ENCODE measurements at places on chromosomes 6 and 20.

DNA sequence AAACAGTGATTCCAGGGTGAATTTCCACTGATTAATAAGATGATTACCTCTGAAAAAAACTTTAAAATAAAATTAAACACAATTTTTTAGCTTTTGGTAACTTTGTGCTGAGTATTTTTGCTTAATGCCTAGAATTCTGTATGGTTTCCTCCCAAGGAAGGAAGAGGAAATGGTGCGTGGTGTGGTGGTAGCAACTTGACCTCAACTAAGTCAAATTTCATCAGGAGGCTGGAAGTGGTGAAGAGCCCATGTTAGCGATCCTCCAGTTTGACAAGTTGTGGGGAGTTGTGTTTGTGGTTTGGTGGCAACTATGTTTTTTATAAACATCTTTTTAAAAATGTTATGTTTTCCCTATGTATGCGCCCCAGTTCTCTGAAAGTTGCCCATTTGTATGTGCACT, 5.0 kb upstream of the RTF2 start:
- DNase-seq: no peak

DNA sequence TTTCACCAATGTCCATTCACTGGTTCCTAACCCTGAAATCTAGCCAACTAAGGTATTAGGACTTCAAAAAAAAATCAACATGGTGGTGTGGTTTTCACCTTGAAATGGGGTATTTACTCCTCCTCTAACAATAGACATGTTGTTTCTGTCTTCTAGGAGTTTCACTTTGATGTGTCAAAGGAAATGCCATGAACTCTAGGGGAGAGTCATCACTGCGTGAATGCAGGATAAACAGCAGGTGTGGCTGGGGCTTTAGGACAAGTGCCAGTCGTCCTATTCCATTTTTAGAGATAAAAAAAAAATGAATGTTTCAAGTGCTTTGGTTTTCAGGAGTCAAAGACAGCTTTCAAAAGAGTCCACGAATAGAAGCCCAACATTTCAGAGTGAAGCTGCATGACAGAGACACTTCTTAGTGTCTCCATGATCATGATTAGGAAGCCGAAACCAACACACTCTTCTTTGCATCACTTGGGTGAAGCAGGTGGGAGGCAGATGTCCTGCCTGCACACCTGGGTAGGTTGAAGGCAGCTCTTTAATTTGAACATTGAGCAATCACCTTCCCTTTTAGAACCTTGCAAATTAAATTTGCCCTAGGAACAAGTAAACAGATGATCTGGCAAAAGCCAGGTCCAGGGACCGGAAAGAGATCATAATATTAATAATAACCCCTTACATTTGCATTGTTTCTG, 328.5 kb upstream of the PRDM1 start:
- no peak for DNase-seq

GRCh38 chr20:21028921-21029320, 77.2 kb downstream of the LINC00237 start:
- no peak for DNase-seq

DNA sequence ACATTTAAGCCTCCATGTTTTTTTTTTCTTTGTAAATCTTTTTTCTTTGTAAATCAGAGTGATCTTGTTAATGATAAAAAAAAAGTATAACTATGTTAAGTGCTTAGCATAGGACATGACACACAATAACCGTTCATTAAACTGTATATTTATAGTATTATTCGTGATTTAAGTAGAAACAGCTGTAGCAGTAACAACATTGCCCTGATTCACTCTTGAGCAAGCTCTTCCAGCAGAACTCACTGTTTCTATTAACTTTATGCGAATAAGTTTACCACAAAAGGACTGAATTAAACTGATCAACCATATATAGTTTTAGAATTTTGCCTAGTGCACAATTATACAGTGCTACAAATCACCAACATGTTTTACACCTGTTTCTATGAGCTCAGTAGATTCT, 1338.0 kb upstream of the EYS start:
- DNase-seq: no peak

DNA sequence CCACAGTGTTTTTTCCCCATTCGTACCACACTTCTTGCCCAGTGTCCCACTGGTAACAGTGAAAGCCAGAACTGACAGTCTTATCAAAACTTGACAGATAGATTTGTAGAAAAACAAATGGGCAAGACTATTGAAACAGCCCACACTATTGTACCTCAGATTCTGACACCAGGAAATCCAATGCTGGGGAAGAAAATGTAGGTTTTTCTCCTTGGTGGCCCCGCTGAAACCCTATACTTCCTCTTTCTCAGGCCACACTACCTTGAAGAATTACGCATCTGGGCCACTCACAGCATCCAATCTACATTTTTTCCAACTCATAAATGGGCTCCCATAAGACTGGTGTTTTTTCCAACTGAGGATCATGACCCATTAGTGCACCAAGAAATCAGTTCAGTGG, 90.9 kb upstream of the HDDC2 start:
- no peak for DNase-seq

- DNase-seq: no peak
Measured at GRCh38 chr20:59032713-59033059, 551 bp upstream of the ATP5F1E start.

- no peak for DNase-seq
Measured at GRCh38 chr6:125111219-125111983, 42.2 kb upstream of the TPD52L1 start.

DNA sequence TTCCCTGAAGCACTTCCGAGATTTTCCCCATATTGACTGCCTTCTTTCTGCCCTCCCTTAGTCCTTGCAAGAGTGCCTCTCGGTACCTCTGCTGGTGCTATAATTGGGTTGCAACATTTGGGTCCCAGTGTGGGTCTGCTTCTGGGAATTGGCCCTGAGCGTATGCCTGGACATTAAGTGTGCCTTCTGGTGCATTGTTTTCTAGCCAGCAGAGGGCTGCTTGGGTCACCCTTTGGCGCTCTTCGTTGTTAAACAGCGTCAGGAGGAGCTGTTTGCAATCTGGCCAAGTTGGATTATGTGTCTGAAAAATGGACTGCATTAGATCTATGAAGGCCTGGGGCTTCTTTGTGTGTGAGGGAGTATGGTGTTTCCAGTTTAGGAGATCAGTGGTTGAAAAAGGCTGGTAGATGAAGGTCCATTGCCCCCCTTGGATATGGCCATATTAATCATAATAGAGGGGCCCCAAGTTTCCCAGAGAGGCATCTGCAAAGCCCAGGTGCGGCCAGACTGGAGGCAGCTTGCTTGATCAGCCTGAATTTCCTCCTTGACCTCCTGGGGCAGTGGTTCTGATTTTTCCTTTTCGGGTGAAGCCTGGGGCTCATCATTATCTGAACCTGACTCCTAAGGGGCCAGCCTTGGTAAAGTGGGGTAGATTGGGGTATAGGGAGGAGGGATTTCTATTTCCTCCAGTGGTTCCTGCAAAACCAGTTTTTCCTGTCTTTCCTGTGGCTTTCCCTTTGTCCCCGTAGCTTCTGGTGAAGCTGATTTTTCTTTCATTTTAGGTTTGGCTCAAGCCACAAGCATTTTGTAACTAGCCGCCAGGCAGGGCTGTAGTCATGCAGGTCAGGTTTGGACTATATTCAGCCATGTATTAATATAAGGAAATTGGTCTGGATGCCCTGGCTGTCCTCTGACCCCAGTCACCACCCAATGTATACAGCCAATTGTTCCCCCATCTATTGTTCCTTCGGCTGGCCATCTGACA, 85.4 kb upstream of the GPR6 start:
- DNase-seq: no peak

DNA sequence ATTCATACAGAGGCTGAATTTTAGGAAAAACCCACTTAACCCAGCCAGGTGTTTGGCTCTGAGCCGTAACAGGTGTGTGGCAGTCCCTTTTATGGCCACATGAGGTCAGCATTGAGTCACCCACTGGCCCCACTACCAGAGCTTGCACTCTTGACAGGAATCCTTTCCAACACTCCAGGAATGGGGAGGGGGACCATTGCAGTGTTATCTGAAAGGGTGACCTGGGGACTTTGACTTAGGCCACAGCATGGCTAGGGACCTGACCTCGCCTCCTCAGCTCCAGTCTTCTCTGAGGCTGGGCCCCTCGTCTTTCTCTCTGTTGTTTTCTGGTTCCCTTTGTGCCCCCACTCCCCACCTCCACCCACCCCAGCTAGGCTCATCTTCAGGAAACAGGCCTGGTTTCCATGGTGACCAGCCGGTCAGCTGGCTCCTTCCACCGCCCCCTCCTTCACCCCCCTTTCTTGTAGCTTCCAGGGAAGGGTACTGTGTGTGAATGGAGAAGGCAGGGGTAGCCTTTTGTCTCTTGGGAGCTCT, 2.1 kb upstream of the TMEM151B start:
- peak; percentile 58 for DNase-seq

GRCh38 chr20:54099894-54100293, 29.5 kb upstream of the BCAS1 start:
- DNase-seq: no peak

DNA sequence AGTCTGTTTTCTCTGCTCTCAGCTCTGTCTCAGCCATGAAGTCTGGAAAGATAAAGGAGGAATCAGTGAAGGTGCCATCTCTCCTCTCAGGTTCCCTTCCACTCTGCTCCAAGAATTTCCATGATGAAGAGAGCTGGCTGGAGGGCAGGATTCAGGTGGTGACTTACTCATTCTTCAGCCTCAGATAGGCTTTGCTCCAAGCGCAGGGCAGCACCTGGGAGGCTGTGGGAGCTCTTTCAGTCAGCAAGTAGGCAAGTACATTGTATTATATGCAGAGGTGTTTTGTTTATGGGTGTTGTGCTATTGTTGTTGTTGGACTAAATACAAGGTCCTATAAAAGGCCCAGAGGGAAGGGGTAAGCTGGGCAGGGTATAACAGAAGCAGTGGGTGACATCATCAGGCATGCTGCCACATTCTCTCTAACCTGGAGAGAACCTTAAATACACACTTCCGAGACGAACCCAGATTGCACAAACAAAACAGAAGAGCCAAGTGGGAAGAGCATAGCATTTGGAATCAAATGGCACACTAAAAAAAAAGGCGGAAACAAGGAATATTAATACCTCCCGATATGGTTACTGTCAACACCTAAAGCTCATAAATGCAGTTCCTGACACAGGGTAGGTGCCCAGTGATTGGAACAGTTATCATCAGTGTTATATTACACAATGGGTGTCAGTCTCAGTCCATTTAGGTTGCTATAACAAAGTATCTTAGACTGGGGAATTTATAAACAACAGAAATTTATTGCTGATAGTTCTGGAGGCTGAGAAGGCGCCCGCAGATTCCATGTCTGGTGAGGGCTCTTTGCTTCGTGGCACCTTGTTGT, 14.5 kb upstream of the PSMG4 start:
- no peak for DNase-seq

DNA sequence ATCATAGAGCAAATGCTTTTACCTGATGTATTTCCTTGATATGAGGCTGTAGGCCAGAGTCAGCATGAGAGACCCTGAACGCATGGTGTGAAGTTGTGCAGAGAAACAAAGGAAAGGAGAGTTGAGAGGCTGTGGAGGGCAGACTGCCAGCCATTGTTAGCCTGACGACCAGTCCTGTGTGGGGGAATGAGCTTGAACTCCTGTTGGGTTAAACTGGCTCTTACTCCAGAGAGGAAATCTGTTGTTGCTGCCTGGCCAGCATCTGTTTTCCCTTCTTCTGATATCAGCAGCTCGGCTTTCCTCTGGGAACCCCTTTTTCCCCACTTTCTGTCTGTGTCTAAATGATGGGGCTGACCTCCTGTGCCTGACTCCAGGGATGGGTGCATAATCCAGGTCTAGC, 158.2 kb upstream of the ZFP64 start:
- DNase-seq: no peak

GRCh38 chr6:152746172-152746553, 4.4 kb upstream of the VIP start:
- DNase-seq: no peak

- no peak for DNase-seq
Measured at GRCh38 chr6:39439342-39440038, 117.0 kb upstream of the KCNK16 start.

GRCh38 chr20:63482021-63482587, 9.6 kb upstream of the KCNQ2 start:
- no peak for DNase-seq

- DNase-seq: no peak
Measured at GRCh38 chr6:157632821-157633220, 190.2 kb upstream of the SNX9 start.

GRCh38 chr6:6701864-6702263, 113.3 kb downstream of the LY86 start:
- no peak for DNase-seq

DNA sequence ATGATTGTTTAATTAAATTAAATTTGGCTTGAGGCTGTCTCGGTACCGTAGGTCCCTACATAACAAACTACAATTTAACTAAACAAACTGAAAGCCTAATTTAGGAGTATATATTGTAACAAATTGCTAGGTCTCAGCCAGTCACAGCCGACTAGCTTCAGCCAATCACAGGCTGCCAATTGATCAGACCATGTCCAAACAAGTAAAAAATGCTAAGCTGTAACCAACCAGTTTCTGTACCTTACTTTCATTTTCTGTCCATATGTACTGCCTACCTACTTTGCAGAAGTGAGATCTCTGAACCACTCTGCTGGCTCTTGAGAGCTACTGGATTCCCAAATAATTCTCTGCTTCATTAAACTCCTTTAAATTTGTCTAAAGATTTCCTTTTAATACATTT, 648.0 kb upstream of the GJE1 start:
- DNase-seq: no peak

DNA sequence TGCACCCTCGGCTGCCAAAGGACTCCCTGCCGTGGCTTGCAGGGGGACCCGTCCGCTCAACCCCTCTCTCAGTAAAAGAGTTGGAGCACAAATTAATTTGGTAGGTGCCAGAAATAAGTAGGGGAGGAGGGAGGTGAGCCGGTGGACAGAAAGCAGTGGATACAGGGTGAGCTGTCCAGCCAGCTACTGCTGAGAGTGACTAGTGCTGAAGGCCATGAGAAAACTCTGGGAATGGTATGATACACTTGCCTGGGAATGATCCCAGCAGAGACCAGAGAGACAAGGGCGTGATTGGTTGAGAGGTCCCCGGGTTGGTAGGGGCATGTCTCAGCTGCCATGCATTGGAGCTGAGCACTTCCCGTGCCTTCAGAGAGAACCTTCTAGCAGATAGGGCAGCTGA, 15.7 kb downstream of the FOXQ1 start:
- DNase-seq: no peak

DNA sequence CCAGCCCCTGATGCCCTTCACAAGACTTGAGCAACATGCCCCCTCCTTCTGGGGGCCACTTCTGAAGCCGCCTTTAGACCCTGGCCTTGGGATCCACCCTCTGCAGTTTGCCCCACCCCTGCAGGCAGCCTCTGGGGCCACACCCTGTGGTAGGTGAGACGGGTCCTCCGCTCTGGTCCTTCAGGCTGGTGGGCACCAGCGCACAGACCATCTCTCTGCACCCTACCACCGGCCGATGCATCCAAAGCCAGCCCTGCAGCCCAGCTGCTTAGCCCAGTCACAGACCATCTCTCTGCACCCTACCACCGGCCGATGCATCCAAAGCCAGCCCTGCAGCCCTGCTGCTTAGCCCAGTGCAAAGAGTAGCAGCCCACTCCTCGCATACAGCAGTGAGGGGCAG, 159.3 kb upstream of the ECI2 start:
- DNase-seq: no peak

DNA sequence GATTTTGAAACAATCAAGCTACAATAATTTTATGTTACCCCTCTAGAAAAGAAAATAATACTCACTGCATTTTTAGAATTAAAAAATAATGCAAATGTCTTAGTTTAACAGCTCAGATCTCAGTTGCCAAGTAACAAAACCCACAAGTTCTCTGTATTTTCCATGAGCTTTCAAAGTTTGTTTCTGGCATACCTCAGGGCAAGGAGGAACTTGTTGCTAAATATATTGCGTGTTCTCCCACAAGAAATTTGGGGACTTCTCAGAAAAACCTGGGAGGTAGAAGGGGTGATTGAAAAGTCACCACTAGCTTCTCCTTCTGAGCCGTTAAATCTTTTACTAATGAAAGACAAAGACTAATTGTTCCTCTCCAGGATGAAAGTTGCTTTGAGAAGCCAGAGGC, 236.8 kb upstream of the MARCKS start:
- DNase-seq: no peak

All from stimulated activated naive CD4-positive, alpha-beta T cell (primary cell).